Uterus (tissue), 4 donors: ENCODE measurements at places on chromosomes 13 and 19.

GRCh38 chr19:16252459-16253205 lies 54.9 kb downstream of the AP1M1 start:
- DNase-seq, result no peak
- H3K27me3 ChIP-seq, result no peaks in the 10 kb centered on the region
- no peak overlapping the region for H3K4me3 ChIP-seq
- no peak overlapping the region for H3K27ac ChIP-seq

GRCh38 chr19:7848779-7849457 lies 18.9 kb downstream of the EVI5L start:
- no peak for DNase-seq
- H3K27me3 ChIP-seq, result no peaks in the 10 kb centered on the region
- no peaks in the 10 kb centered on the region for H3K4me1 ChIP-seq
- H3K27ac ChIP-seq, result no peak overlapping the region
- no peaks in the 10 kb centered on the region for H3K36me3 ChIP-seq
- no peak overlapping the region for H3K4me3 ChIP-seq

DNA sequence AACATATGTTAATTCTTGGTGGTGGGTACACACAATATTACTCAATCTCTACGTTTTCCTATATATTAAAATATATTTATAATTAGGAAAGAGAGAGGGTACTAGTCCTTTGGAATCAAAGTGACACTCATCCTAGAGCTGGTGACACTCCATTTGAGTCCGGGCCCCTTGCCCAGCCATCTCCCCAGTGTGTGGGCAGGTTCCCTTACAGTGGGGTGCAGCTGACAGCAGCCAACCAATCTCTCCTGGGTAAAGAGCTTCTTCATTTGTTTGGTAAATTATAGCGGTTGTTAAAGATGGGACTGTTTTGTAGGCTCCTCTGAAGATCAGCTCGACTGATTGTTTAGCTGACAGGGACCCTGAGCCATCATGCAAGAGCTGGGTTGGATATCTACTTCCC lies 37.2 kb upstream of the RGCC start:
- no peaks in the 10 kb centered on the region for H3K4me1 ChIP-seq
- DNase-seq, result no peak
- H3K36me3 ChIP-seq, result no peaks in the 10 kb centered on the region
- H3K27me3 ChIP-seq, result no peaks in the 10 kb centered on the region
- no peak overlapping the region for H3K4me3 ChIP-seq

DNA sequence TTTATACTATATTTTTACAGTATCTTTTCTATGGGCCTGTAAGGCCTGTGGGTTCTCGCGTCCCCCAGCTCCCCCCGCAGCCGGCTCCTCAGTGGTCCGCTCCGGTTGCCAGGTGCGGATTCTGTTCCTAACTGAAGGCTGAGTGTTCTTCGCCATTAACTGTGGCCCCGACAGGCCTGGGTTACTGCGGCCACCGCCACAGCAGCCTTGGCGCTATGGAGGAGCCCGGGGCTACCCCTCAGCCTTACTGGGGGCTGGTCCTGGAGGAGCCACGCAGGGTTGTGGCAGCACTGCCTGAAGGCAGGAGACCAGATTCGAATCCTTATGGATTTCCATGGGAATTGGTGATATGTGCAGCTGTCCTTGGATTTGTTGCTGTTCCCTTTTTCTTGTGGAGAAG lies 45.8 kb downstream of the SPRYD7 start:
- no peaks in the 10 kb centered on the region for H3K36me3 ChIP-seq
- H3K4me3 ChIP-seq, result no peak overlapping the region
- no peak overlapping the region for H3K27ac ChIP-seq
- no peak for DNase-seq
- no peaks in the 10 kb centered on the region for H3K4me1 ChIP-seq
- H3K27me3 ChIP-seq, result no peaks in the 10 kb centered on the region
